Anterior cingulate cortex (tissue), 58 donors: ENCODE measurements at places on chromosomes 11 and 22.

DNA sequence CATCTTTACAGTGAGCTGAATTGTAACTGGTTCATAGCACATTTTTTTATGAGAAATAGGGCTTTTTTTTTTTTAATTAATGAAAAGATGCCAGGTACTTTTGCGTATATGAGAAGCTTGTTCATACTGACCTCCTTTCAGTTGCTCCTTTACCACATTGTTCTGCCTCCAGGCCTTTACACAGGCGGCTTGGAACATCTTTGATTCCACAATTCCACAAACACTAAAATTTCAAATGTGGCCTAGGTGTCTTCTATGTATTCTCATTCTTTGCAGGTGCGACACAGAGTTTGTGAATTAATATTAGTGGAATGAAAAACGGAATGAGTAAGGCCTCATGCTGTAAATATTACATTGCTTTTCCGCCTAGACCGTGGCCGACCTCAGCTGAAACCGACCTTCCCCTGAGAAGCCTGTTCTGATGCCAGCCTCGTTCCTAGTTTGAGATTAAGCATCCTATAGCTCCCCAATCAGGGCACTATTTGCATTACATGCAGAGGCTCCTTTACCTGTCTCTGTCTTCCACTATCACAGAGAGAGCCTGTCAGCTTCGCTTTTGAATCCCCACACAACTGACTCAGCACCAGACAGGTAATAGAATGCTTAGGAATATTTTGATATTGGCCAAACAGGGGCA, 125.8 kb downstream of the LDLRAD3 start:
- no peak for DNase-seq

- no peak for DNase-seq
Measured at GRCh38 chr11:14519597-14519916, 629 bp downstream of the PSMA1 start.

DNA sequence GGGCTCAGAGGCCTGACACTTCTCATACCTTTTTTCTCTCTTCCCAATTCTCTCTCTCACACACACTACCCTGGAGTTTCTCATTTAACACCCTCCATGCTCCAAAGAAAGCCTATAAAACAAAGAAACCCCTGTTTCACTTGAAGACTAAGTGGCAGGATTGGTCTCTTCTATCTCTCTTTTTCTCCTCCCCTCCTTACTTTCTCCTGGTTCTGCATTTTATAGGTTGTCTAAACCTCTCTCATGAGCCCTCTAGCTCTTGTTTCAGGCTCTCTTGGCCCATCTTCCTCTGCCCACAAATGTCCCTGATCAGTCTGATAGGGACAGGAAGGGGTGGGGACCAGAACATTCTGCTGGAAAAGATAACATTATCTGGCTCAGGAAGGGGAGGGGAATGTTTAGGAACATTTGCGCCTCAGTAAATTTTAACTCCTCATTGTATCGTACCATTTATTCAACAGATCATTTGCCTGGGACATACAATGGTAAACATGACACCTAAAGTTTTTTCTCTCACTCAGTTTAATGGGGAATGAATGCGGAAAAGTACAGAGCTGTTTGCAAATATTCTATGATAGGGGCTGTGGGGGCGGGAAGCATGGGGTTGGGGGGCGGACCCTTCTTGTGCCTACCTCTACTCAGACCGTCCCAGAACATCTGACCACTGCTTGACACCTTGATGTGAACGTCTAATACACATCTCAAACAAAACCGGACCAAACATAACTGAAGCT, 10.8 kb downstream of the CRYBA4 start:
- no peak for DNase-seq

GRCh38 chr11:119608201-119608600, 120.8 kb downstream of the NECTIN1 start:
- no peak for DNase-seq

DNA sequence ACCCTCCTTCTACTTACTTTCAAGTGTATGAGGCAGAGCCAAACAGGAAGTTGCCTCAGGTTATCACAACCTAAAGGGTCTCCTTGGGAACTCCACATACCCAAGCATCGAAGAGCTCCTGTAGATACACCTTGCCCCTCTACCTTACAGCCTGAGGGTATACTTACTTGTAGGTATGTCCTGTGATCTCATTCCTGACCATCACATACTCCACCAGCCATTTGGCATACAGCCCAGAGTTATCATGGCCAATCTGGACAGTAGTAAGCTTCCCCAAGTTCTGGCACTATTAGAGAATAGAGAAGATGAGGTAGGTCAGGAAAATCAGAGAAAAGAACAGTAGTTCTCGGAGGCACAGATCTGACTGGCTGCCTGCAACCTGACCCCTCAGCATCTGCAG, 53.4 kb upstream of the SCUBE2 start:
- no peak for DNase-seq

DNA sequence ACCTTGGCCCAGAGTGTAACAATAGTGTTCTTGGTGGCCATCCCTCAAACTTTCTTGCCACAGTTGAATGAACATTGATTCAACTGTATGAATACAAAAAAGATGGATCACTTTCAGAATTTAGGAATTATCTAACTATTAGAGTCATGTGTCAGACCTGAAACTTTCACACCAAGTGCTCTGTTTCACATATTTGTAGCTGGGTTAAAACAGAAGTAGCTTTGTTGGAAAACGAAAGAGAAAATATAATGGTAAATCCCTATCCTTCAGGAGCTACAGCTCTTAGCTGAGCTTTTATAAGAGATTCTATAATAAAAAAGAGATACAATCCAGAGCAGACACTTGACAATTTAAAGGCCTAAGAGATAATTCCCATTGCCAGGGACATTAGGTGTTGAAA, 719.3 kb downstream of the JRKL start:
- DNase-seq = no peak

DNA sequence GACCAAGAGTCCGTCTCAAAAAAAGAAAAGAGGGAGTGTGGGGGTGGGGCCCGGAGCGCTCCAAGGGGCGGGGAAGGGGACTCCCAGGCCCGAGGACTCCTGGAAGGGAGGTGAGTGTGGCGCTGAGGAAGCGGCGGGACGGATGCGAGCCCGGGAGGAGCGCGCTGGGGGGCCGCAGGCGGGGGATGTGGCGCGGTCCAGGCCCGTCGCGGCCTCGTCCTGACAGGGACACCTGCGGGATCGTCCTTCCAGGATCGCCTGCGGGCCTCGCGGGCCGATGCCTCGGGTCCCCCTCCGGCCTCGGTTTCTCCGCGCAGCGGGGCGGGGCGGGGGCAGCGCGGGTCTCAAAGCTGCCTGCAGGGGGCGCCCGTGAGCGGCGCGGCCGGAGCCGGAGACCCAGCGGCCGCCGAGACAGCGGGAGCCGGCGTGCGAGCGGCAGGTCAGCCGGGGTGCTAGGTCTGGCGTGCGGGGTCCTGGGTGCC, 3.8 kb upstream of the ADORA2A start:
- no peak for DNase-seq

- DNase-seq = no peak
Measured at GRCh38 chr22:39244496-39245129, at the start of gene PDGFB. Gene PDGFB, minus strand, starts transcription at chr22:39244982. Its CDS starts 1,019 bp downstream, at chr22:39243963.

DNA sequence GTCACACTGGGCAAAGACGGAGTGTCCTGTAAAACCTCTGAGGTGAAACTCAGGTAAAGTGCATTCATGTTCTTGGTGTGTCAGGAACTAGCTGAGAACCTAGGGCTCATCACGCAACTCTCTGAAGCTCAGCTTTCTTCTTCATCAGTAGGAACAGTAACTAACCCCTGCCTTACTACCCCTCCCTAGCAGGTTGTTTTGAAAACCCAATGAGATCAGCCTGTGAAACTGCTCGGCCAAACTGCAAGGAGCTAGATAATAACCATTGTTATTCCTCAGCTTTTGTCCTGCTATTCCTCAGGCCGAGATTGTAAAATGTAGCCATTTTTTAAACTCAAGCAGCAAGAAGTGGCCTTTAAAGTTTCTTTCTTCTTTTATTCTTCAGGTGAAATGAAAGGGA, 9.8 kb upstream of the FJX1 start:
- no peak for DNase-seq

- no peak for DNase-seq
Measured at GRCh38 chr22:44685384-44686056, 16.5 kb upstream of the PRR5 start.
